ENCODE measurements at places on chromosomes 5 and 9.
A peak's percentile ranks its signal among the peaks of the same experiment; 100 is the strongest.

GRCh38 chr5:141763541-141763940 lies 81.5 kb upstream of the ARAP3 start:
- DNase-seq = no peak

DNA sequence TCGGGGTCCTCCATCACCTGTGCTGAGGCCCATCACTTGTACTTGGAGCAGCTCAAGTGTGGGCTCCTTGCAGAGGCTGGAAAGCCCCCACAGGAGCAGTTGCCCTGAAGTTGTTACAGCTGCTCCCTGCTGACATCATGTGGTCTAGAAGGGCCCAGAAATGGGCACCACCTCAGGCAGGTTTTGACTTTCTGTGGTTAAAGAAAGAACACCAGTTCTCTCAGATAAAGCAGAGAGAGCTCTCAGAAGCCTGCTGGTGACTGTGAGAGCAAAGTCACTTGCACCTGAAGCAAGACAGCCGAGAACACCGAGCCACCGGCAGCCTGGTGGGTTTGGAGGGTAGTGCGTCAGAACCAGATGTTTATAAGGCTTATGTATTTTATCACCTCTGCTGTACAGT lies 70.4 kb downstream of the MVB12B start:
- DNase-seq = no peak

- DNase-seq = no peak
These were observed 17.0 kb downstream of the CTSL start for GRCh38 chr9:87742813-87743428.

GRCh38 chr9:18910916-18911315 lies 122.1 kb downstream of the SAXO1 start:
- no peak for DNase-seq

- no peak for DNase-seq
These were observed 29.5 kb downstream of the TTC39B start for GRCh38 chr9:15277400-15278090.

- no peak for DNase-seq
These were observed 72.8 kb upstream of the NXNL2 start for GRCh38 chr9:88462191-88462590.

DNA sequence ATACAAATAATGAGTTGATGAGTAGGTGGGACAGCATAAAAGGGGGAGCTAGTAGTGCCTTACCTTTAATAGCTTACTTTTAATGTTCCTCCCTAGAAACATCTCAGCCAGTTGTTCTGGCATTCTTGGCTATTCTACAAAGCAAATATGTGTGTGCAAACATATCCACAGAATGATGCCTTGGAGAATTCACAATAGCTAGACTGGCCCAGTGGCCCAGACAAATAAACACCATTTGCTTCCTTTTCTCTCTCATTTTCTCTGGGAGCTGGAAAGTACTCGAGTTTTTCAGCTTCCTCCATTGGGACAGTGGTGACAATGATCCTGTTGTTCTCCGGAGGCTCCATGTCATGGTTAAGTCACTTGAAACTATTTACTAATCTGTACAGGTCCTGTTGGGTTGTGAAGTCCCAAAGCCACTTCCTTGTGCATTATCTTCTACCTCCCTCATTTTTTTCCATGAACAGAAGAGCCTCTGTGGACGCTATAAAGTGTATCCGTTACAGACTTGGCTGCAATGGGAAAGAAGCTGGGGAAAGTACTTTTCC lies 122.9 kb downstream of the DMAC1 start:
- DNase-seq = no peak

DNA sequence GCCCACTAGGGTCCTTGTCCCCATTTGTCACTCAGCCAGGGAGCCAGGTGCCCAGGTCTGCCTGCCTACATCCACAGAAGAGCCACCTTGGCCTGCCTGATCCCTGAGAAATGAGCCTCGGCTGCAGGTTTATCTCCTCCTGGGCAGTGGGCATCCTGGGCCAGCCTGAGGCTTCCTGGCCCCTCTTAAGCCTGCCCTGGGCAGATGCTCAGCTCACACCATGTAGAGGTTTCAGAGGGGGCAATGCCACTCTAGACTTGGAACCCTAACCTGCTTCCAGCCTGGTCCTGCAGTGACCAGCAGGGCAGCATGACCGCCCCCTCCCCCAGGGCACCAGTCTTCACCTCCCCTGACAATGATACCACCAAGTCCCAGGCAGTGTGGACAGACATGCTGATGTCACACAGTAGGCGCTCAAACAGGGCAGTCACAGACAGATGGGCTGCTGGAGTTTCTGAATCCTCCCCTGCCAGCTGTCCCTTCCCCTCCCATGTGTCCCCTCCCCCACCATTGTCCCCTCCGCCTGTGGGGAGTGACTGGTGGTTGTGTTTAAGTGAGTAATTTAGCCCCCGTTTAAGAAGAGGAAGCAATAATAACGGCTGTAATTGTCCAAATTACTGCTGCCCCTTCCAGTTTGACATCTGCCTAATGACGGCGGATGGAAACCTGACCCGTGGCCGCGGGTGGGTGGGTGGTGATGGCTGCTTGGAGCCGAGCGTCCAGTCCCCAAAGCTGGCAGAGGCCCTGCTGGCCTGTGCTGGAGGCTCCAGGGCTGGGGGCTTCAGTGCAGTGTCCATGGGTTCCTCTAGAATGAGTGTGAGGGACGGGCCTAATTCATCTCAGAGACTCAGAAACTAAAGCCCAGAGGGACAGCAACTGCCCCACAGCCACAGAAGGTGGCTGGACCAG lies 147.7 kb downstream of the BARX1 start:
- no peak for DNase-seq

DNA sequence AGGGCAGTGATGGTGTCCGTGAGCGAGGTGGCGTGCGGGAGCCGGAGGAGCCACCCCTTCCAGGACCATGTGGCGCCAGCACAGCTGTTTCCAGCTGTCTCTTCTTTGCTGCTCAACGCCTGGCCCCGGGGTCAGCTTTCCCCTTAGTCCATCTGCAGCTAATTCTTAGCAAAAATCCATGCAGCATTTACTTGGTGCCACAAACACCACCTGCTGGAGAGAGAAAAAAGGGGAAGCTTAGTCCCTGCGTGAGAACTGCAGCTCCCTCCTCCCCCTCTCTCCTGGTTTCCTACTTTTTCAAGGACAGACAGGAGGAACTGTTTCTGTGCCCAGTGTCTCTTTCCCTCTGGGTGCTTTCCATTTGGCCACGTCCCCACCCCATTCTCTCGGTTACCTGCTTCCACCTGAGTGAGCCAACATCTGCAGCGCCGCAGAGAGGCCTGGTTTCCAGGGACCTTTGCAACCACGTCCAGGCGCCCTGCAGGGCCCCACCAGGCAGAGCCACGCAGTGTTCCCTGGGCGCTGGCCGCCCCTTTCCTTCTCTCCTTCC lies 3.4 kb downstream of the SLC6A19 start:
- DNase-seq = peak; percentile 30

DNA sequence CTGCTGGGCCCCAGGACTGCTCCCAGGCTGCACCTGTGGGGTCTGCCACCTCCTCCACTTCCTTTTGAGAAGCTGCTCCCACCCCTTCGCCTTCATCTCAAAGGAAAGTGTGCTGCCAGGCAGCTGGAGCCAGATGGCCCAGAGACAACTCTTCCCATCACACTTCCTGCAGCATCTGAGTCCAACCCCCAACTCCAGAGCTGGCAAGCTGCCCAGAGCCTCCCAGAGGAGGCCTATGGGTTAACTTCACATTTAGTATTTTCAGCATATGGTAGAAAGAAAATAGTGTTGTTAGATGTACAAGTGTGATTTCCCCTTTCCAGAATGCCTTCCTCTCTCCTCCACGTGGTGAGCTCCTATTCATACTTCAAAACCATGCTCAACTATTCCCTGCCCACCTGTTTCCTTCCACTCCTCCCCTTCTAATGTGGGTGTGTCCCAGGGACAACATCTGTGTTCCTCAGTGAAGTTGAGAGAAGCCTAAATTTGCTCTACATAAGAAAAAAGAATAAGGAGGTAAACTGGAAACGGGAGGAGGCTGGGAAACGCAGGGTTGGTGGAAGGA lies 38.6 kb upstream of the KCNMB1 start:
- DNase-seq = peak; percentile 25

DNA sequence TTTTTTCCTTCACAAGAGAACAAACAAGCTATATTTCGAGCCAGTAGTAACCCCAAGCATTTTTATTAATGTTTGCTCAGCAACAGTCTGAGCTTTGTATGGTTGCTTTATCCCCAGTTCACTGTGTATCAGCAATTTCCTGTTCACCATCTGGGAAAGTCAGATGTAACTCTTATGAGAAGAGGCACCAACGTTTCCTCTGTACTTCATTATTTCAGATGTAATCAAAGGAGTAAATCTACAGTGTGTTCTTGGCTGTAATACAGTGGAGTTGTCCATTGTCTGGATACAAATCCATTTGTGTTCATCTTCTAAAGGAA lies 340.2 kb downstream of the ARRDC3 start:
- DNase-seq = no peak

DNA sequence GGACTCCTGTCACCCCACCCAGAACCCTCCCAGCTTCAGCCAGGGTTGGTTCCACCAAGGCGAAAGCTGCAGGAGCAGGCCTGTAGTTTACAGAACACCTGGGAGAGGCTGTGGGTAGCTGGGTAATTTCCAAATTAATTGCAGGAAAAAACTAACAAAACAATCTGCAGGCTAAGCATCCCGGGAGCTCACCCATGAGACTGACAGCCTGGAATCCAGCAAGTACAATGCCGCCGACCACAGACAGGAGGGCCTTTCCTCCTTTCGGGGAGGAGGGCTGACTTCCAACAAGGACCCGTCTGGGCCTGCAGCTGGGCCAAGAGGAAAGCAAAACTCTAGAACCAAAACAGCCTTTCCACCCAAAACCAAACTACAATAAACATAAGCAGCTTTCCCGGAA lies 10.3 kb downstream of the FOXE1 start:
- DNase-seq = no peak

DNA sequence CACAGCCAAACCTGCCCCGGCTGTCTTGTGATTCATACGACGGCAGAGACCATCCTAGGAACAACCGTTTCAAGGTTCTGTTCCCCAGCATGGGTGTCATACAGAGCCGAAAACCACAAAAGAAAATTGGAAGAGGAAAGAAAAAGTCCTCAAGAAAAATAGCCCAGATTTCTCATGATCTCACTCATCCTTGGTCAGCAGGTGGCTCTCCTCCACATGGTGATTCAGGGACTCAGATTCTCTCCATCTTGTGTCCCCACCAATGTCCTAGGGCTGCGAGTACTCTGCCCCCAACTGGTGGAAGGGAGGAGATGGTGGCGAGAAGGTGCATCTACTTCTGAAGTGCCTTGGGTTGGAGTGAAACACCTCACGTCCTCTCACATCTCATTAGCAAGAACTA lies 25.6 kb downstream of the PDZD2 start:
- peak; percentile 34 for DNase-seq

- DNase-seq = no peak
These were observed 338.4 kb downstream of the DNAH5 start for GRCh38 chr5:13606051-13606450.

DNA sequence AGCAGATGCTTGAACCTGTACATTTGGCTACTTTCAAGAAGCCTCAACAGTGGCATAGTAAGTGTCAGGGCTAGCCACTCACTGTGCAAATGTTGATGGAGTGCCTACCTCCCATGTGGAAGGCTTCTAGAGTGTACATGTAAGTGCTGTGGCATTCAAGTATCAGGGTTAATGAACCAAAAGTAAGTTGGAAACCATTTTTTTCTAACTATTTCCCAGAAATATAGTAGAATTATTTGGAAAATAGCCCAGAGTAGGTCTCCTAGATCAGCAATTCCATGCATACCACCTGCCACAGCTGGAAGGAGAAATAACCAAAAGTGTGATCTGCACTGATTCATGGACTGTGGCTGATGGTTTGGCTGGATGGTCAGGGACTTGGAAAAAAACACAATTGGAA lies 53.3 kb downstream of the FOXD1 start:
- DNase-seq = no peak

- no peak for DNase-seq
These were observed 50.4 kb downstream of the ZNF474 start for GRCh38 chr5:122179701-122180100.

DNA sequence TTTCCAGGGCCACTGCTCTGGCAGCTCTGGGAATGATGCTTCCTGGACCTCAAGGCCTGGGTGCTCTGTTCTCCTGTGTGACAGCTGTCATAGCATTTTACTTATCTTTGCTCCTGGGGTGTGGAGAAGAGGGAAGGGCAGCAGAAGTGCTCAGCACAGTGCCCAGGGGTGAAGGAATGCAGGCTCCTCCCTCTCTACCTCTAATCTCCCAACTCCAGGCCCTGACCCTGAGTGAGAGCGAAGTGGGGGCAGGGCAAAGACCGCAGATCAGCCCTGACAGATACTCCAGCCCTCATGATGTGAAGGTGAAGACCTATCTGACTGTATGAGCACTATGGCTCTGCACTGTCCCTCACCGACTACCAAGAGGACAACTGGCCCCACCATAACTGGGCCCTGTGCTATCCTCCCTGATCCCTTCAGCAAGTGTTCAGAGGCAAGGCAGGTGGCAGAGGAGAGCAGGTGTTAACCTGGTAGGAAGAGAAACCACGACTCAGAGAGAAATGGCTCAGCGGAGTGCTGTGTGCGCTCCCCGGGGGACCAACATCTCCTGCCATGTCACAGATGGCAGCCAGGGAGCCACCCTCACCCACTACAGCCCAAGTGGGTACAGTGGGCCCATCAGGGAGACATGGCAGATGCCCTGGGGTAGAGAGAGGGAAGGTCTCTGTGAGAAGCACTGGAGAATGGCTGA lies 16.8 kb downstream of the ACSL6 start:
- DNase-seq = no peak

DNA sequence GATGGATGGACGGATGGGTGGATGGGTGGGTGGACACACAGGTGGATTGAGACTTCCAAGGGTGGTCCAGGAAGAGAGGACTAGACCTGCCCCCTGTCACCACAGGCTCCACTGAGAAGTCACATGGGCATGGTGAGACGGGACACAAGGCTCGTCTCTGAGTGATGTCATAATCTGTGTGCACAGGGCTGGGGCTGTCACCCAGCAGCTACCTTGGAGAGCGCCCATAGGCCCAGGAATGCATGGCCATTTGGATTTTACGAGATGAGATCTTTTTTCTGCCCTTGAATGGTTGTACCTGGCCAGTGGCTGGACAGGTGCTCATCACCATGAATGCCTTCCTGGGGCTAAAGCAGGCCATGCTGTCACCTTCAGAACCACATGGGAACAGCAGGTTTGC lies 3.1 kb downstream of the OLFM1 start:
- DNase-seq = no peak

DNA sequence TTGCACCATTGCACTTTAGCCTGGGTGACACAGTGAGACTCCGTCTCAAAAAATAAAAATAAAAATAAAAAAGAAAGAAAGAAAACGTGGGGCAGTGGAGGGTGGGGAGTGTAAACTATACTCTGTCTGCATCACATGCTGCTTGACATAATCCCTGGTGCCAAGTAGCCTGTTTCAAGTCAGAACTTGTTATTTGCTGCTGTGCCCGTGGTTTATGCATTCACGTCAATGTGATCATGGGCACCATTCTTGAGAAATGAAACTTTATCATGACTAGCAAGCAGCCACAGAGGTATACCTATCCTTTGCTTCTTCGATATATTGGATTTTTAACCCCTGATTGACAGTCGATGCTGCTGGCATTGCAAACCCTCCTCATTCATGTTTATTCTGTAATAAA lies 4.1 kb upstream of the SMU1 start:
- DNase-seq = no peak

- DNase-seq = no peak
These were observed 37.2 kb upstream of the SH3PXD2B start for GRCh38 chr5:172491481-172491880.
